ENCODE measurements at places on chromosomes 7 and 10.

DNA sequence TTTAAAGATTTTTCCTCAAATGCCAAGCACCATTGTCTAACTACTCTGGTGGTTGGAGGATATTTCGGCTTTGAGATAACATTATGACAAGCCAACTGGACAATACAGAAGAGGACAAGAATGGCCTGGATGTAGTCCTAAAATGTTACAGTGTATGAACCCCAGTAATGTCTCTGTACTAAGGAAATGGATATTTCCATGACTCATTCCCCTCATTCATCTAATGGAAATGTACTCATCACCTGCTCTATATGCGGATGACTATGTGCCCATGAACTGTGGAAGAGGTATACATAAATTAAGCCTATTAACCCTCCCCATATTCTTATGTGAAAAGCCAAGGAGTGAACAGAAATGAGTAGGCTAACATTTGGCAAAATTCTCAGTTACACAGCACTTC, 207.9 kb downstream of the CACNA2D1 start:
- DNase-seq: no peak

DNA sequence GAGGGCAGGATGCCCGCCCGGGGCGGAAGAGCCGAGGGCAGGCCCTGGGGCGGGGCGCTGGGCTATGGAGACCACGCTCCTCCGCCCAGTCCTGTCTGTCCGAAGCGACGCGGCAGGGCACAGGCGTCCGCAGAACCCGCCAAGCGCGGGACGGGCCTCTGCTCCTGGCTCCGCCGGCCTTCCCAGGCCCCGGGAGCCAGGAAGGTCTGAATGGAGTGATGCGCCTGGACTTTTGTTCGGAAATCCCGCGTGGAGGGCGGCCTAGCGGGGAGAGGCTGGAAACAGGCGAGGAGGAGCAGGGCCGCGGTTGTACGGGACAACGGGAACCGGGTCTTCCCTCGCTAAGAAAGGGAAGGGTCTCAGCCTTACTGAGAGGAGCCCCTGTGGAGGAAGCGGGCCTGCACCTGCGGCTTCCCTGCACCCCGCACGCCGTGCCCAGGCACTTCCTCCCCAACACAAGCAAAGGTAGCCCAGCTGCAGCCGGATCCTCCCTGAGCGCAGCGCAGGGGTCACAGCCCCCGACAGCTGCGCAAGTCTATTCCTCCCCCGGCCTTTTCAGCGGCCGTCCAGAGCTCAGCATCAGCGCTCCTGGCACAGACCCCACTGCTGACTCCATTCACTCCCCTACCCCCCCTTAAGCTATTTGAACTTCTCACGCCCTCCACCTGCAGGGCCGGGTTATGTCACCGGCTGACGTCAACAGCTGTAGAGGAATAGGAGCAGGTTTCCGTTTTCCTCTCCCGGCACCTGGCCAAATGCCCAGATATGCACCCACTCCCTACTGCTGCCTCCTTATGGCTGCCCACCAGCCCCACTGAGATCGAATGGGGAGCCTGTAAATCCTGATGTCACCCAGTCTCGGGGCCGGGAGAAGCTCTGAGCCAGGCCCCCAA, 143.2 kb upstream of the RET start:
- peak; percentile 39 for DNase-seq

DNA sequence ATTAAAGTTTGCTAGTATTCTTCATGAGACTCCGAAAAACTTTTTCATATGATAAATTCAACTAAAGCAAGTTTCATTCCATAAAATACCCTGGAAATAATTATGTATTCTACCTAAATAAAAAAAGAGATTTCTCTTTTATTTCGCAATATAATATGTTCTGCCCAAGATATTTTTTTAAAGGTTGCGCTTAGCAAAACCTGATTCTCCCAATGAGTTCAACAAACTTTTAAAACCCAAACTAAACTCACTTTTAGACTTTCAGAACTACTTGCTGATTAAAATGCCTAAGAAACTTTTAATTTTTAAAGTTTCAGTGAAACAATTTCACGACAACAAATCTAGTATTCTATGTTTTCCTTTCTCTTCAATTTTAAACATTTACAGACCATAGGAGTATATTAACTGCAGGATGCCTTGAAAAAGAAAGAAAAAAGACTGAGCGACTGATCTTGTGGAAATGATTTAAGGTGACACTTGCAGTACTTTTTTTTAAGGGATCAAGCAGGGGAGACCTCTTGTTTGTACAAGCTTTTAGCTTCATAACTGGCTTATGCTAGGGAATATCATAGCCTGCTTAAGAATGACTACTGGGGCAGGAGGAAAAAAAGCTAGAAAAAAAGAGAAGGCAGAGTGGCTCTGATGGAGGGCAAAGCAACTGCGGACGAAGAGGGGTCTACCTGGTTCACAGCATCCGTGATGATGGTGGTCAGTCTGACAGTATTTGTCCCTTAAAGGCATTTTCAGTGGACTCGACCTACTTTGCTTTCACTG, 1.5 kb downstream of the ZNF800 start:
- no peak for DNase-seq

GRCh38 chr10:32246685-32247084, 100.3 kb downstream of the EPC1 start:
- no peak for DNase-seq

DNA sequence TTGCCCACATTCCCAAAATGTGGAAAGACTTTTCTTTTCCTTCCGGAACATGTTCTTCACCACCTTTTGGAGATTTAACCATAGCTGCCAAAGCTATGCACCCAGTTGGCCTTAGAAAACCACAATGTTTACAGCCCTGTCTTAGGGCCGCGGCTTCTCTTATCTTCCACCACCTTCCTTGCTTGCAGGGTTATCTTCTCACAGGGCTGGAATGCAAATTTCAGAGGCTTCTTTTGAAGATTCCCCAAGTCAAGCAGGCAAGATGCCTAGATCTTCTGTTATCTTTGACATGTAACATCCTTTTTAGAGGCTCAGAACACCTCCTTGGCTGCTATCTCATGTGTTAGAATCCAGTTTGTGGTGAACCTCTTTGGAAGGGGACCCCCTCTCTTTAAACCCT, 11.1 kb downstream of the KCTD7 start:
- DNase-seq: no peak

DNA sequence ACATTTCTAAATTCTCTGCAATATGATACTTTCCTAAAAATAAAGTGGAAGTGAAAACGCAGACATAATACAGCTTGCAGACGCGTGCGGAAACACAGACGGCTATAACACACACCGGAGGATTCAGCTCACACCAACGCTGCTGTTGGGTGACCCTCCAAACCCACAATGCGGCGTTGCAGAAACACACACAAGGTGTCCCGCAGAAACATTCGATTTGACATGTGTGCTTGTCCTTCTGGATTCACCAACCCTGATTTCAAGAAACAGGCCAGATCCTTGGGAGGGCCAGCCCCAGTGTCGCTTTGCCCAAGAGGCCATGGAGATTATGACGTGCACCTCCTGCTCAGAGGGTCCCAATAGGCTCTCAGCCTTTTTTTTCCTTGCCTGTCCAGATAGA, 136.7 kb upstream of the TCERG1L start:
- no peak for DNase-seq

- DNase-seq: no peak
Measured at GRCh38 chr10:119312241-119312640, 104.9 kb downstream of the GRK5 start.

- DNase-seq: no peak
Measured at GRCh38 chr7:69625238-69625637, 27.0 kb downstream of the AUTS2 start.

GRCh38 chr7:105776068-105776790, 100.2 kb downstream of the ATXN7L1 start:
- DNase-seq: no peak

DNA sequence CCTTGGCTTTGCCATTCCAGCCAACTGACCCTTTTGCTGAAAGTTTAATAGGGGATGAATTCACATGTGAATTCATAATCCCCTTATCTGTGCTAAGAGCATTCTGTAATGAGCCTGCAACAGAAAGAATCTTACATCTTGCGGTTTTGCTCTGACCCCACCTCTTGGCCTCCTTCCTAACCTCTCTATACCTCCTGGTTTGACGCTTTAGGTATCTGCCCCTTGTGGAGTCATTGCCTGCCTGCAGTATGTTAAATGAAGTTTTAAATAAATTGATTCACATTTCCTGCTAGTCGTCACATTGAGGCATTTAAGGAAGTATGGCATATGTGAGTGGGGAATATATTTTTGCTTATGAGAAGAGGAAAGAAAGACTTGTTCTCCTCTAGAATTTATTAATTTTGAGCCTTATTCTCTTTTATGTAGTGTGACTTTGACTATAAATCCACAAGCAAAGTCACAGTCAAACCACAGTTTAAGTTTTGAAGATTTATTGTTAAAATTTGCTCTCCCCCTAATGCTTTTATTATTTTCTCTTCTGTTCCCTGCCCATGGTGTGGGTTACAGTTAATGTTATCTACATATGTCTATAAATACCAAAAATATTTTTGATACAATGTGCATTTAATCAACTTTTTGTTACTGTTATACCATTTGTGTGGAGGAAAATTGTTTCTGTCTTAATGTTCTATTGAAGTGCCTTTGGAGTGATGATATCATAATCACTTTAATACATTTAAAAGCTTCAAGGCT, 60.9 kb downstream of the LRMDA start:
- DNase-seq: no peak

DNA sequence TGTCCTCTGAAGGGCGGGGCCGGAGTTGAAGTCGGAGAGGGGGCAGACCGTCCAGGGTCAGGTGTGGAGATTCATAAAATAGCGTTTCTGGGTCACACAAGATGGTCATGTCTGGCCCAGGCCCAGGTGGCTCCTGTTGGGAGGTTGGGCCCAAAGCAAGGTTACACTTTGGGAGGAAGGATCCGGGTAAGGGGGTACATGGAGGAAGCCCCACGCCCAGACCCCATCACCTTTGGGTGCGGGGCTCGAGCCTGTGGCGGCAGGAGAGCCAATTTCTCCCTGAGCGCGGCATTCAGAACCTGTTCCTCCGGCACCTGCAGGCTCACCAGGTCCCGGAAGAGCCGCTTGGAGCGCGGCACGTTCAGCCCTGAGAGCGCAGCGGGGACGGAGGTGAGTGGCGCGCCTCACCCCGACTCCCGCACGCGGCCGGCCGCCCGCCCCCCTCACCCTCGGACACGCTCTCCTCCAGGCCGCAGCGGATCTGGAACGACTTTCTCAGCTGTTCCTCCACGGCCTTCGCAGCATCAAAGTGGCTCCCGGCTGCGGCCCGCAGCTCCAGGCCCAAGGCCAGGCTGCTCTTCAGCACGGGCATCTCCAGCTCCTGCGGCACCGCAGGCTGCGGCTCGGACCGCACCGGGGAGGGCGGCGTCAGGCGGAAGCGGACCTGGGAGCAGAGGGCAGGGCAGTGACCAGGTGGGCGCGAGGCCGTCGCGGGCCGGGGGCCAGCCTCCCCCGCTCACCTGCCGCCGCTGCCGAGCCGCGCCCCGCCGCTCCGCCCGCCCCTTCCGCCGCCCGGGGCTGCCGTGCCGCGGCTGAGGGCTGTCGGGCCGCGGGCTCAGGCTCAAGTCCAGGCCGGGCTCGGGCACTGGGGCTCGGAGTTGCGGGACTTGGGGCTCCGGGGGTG, 644 bp downstream of the PPP1R35 start:
- peak; percentile 51 for DNase-seq

- DNase-seq: peak; percentile 16
Measured at GRCh38 chr7:88546808-88547207, 212.7 kb upstream of the ZNF804B start.

DNA sequence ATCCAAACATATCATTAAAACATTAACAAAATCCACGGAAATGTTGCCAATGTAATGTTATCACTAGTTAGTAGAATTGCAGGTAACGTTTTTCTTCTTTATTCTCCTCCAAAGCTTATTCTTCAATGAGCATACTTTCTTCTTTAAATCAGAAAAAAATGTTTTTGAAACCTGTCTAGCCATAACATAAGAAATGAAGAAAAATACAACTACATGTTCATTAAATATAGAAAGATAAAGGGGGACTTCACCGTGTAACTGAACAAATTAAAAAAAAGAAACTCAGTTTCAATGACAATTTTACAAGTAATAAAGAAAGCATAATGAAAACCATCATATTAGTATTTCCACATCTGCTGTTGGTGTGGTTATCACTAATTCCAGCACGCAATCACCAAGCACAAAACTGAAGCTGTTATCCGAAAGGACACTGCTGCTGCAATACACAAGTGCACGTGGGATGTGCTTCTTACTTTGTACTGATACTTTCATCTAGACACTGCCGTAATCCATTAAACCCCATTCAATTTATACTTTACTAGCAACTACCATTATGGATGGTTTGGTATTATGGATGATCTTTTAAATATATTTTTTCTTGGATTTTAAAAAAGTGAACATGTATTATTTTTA, 9.6 kb downstream of the ESYT2 start:
- DNase-seq: no peak

- no peak for DNase-seq
Measured at GRCh38 chr10:89269433-89270152, 18.0 kb upstream of the LIPA start.

GRCh38 chr7:76283254-76284159, 19.0 kb upstream of the HSPB1 start:
- DNase-seq: no peak

DNA sequence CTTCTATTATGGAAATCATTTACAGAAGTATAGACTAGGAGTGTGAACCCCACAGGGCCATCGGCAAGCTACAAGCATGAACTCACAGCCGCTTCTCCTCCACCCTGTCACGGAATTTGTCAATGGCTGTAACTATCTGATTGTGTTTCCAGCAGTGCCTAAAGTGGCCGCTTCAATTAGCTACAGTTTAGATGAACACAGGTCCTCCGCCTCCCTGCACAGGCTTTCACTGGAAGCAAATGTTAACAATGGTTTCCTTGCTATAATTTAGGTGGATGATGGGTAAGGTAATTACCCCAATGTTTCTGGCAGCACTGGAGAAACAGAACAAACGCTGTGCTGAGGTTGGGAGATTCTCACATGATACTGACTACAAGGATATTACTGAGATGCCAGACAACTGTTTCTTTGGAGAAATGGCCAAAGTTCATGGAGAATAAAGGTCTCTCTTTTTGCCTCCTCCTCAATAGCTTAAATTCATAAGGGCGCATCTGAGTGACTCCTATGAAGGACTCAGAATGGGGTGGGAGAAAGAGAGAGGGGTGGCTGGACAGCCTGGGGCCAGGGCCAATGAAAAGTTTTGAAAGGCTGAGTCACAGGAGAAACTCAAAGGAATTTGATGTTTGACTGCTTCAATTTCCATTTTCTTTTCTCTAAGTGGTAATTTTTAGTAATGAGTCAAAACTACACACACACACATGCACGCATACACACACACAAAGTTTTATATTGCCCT, 78.9 kb downstream of the SVIL start:
- DNase-seq: no peak

DNA sequence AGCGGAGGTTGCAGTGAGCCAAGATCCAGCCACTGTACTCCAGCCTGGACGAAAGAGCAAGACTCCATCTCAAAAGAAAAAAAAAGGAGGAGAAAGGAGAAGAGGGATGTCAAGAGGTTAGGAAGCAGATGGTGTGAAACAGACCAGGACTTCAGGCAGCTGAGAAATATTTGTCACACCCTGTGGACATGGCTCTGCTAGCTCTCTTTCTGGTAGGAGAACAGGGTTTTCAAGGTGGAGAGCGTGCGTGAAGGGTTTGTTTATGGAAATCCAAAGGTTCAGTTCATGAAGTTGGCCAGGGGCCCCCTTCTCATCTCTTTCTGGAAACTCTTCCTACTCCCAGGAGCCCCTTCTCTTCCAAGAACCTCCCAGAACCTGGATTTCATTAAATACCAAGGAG, 110.8 kb upstream of the GALNT17 start:
- no peak for DNase-seq

- no peak for DNase-seq
Measured at GRCh38 chr7:157540020-157540419, 203.2 kb downstream of the DNAJB6 start.

All from CD4-positive, alpha-beta T cell treated with Interleukin-17A for 1 hour (primary cell).